Central memory CD4-positive, alpha-beta T cell (primary cell): ENCODE measurements at places on chromosomes 12 and 14.

- DNase-seq, result no peak
Observed at GRCh38 chr14:104438166-104438887, 141.2 kb upstream of the C14orf180 start.

DNA sequence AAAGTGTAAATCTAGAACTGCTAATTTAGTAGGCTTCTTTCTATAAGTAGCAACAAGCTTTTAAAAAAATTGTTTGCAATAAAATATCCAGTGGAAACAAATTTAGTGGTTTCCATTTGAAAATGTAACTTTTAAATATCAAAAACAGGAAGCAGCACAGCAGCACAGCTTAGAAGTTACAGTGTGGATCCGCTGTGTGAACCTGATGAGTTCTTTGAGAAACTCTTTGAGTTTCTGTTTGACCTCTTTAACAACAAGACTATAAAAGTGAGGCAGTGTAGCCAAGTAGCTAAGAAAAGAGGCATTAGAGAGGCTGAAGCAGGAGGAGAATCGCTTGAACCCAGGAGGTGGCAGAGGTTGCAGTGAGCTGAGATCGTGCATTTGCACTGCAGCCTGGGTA lies 178.3 kb downstream of the NAV3 start:
- no peak for DNase-seq

- DNase-seq, result no peak
Observed at GRCh38 chr12:57126061-57126460, 2.2 kb upstream of the LRP1 start.

DNA sequence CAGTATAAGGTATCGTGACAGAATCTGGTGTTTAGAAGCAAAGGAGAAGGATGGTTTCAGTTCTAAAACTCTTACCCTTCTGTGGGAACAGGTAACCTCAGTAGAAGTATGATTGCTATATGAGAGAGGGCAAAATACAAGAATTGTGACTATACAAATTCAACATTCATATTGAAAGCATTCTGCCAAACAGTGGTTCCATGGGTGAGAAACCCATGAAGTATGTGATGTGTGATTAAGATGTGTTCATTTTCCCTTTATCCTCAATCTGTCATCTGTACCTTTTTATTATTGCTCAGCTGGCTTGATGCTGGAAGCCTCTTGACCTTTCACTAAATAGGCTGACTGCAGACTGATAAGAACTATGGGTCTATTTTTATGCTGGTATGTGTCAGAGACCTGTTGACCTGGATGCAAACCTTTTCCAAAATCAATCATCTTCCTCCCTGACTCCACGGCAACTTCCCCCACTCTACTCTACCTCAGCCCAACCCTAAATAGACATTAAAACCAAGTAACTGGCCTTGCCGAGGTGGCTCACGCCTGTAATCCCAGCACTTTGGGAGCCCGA lies 109.6 kb downstream of the STXBP6 start:
- DNase-seq, result no peak

- no peak for DNase-seq
Observed at GRCh38 chr12:1424674-1425395, 169.5 kb downstream of the FBXL14 start.

GRCh38 chr12:68403296-68403695 lies 71.1 kb upstream of the MDM1 start:
- DNase-seq, result no peak

GRCh38 chr14:79861111-79861510 lies 350.2 kb downstream of the DIO2 start:
- no peak for DNase-seq

DNA sequence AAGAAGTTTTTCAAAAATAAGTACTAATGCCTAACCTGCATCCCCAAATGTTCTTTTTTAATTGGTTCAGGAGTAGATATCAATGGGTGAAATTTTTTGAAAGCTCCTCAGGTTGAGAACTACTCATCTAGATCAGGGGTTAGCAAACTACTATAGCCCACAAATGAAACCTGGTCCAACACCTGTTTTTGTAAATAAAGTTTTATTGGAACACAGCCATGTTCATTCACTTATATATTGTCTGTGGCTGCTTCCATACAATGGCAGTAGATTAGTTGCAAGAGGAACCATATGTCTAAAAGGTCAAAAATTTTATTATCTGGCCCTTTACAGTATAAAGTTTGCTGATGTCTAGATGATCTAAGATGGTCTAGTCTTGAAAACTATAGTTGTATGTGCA lies 13.8 kb downstream of the PUS7L start:
- no peak for DNase-seq

DNA sequence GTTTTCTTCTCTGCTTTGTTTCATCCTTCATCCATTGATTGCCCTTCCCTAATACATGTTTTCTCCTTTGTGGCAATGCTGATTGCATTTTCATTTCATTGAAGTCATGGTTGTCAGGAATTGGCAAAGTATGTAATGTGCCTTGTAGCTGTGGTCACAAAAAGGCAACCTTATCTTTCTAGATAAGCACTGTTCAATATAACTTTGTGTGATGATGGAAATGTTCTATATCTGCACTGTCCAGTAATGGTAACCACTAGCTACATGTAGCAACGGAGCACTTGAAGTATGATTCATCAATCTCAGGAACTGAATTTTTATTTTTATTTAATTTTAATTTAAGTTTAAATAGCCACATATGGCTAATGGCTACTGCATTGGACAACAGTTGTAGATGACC lies 79.8 kb downstream of the PCNX1 start:
- no peak for DNase-seq

DNA sequence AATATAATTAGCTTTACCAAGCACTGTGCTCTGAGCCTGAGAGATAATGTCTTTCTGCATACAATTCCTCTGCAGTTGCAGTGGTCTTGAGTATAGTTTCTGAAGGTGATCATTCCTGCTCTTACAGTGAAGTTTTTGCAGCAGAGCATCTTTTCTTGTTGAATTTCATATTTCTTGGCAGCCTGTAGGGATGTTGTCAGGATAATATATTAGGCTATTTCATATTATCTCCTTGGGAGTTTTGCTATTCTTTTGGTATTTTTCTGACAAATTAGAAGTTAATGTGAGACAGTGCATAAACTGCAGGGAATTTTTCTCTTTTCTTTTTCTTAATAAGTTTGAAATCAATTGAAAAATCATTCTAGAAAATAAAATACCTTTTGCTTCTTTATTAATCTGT lies 1502.6 kb upstream of the FLRT2 start:
- DNase-seq, result no peak

- DNase-seq, result no peak
Observed at GRCh38 chr14:75626863-75627262, 33.8 kb downstream of the ERG28 start.

DNA sequence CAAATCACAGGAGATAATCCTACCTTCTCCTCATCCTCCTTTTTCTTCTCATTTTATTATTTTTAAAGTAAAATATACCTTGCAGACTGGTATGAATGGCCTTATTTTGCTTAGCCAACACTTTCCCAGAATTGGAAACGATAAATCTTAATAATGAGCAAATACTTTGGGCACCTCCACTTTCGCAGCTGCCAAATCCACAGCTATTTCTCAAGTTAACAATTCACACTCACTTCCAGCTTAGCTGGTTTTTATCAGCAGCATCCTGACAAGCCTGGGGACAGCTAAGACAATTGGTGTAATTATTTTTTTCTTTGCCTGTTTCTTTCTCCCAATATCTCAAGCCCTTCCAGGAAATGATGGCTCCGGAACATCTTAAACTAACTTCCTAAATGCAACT lies 867.5 kb upstream of the TMEM132C start:
- DNase-seq, result no peak

GRCh38 chr14:90093942-90094595 lies 32.3 kb downstream of the KCNK13 start:
- no peak for DNase-seq

DNA sequence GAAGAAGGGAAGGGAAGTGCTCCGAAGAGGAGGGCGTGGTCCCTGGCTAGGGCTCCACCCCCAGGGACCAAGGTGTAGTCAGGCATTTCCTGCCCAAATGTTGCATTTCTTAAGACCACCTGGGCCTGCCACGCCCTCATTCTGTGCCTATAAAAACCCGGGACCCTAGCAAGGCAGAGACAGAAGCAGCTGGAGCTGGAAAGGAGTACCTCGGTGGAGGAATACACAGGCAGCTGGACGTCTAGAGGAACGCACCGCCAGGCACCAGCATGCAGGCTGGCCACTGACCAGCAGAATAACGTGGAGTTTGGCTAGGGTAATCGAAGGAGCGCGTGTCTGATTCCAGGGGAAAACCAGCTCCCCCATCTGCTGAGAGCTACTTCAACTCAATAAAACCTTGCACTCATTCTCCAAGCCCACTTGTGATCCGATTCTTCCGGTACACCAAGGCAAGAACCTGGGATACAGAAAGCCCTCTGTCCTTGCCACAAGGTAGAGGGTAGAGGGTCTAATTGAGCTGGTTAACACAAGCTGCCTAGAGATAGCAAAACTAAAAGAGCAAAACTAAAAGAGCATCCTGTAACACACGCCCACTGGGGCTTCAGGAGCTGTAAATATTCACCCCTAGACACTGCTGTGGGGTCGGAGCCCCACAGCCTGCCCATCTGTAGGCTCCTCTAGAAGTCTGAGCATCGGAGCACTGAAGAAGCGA lies 21.0 kb downstream of the CFL2 start:
- peak; percentile 9 for DNase-seq

DNA sequence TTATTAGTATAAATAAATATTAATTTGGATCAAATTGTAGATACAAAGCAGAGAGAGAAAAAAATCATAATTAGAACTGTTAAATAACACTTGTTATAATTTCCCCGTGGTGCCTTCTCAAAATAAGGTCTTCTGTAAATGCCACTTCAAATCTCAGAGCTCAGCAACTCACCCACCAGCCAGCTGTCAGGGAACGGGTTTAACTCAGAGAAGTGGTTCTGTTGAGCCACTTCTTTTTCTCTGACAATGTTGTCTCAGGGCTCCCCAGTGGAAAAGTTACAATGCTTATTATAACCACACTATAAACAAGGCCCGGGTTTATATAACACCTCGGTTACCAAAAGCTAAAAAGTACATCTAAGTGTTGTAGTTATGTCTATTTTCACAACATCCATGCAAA lies 452.6 kb downstream of the GLT1D1 start:
- no peak for DNase-seq
